ENCODE measurements at places on chromosomes 4 and X.

DNA sequence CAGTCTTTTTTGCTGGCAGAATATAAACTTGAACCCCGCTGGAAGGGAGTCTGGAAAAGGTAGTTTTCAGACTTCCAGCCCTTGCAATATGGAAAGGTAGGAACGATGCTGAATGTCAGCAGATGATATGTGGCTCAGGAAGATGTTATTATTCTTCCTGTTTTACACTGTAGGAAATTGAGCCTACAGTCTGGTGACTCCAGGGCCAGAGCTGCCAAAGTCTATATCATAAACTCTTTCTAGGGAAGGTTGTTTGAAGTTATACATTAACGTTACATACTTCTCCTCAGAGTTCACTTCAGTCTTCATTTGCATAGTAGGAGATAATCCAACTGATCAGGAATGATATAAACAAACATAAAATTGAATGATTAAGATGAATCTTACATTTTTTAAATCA is 141.3 kb downstream of the FAT4 start:
- no peak for DNase-seq

DNA sequence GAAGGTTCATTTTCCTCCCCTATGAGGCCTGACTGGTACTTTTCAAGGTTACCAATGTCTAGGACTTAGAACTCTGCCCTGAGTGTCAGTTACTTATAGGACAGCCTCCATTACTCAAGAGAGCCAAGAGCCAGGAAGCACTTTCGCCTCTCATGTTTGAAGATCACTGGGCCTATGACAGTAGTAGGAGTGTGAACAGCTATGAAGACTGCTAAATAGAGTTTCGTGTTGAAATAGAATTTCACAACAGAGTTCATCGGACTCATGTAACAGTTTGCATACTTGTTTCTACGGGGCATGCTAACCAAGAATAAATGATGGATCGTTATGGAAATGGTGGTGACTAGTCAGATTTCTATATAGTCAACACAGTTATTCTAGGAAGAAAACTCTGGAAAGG is 97.8 kb upstream of the GPC4 start:
- no peak for DNase-seq

GRCh38 chr4:110678517-110679227 is 55.8 kb upstream of the PITX2 start:
- no peak for DNase-seq

GRCh38 chr4:168434993-168435392 is 45.3 kb downstream of the DDX60L start:
- no peak for DNase-seq

DNA sequence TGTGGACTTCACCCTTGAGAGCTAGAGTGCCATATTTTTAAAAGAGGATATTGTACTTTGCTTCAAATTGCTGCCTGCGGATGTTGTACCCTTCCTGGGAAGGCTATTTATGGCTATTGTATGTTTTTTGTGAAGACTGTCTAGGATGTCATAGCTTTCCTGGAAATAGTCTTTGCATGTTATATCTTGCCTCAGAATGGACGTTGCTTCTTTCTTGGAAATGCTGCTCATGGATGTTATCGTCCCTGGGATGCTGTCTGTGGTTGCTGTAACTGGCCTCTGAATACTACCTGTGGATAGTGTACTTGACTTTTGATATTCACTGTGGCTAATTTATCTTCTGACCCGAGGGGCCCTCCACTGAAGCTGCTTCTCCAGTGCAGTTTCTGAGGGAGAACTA is 146.8 kb downstream of the ENOX2 start:
- DNase-seq, result no peak

- DNase-seq, result no peak
These were observed 587 bp downstream of the TIMM8A start for GRCh38 chrX:101347859-101348451.

DNA sequence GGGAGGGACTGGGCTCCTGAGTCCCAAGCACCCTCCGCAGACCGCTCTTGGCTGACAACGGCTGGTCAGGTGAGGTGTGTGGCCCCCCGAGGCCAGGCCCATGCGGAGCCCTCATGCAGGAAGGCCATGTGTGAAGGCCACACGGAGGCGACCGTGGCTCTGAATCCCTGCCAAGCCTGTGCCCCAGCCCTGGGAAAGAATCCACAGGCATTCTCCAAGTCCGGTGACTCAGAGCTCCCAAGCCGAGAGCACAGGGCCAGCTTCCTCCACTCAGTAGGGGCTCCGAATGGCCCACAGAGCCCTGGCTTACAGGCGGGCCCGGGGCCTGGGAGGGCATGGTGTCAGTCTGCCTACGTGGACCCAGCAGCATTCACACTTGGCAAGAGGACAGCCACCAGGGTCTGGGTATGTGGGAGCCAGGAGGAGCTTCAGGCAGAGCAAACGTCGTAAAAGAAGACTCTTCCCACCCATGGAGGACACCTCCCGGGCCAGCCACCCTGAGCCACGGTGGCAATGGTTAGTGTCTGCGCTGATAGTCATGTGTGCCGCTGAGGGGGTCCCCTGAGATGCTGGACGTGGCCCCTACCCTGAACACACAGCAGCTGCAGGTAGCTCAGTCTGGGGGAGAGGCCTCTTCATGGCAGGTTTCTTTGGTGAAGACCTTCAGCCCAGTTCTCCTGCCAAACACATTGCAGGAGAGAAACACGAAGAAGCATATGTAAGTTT is 105.7 kb downstream of the PSAPL1 start:
- DNase-seq, result no peak

Measured in right hindlimb (tissue), 1 donor.